GM23338 (cell line): ENCODE measurements at places on chromosomes 1 and 21. TPM values are rescaled to one million over a fixed set of nuclear protein-coding genes. Genes with fewer than 3 reads are reported as not detected.

The MEAF6 gene
- 58.9 and 64.5 TPM in 2 replicates for total RNA-seq

The BEST4 gene
- 0.58 and 0.63 TPM in 2 replicates for total RNA-seq

The FCRLA gene
- total RNA-seq = not detected in 2 replicates

The CNR2 gene
- total RNA-seq = not detected in 2 replicates

The ASTN1 gene
- total RNA-seq = 5.2 TPM in 2 replicates
